ENCODE measurements at places on chromosomes 3 and 15.

DNA sequence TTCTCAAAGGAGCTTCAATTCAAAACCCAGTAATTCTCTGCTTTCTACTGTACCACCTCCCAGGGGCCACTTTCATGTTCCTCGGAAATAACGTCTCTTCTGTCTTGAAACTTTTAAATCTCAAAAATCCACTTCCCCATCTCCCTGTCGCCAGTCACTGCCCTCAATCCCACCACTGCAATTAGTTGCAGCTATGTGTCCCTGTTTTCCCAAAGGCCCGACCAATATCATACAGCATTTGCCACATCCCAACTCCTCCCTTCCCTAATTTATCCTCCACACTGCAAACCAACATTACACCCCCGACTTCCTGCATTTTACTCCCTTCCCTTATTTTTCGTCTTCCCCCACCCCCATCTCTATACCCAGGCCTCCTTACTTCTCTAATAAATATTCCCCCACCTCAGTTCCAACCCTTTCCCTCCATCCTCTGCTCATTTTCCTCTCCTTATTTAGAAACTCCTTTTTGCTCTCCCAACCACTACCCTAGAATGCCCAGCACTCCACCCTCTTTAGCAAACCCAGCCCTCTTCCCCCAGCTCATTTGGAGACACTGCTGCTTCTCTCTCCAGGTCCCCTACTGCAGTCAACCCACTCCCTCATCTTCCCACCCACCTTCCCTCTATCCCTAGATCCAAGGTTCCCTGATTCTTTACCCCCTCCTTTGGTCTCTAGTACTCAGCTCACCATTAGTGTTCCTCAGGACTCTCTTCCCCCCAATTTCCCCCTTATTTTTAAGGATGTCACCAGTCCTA, 1.1 kb downstream of the NPTN start:
- peak; percentile 44 for DNase-seq

DNA sequence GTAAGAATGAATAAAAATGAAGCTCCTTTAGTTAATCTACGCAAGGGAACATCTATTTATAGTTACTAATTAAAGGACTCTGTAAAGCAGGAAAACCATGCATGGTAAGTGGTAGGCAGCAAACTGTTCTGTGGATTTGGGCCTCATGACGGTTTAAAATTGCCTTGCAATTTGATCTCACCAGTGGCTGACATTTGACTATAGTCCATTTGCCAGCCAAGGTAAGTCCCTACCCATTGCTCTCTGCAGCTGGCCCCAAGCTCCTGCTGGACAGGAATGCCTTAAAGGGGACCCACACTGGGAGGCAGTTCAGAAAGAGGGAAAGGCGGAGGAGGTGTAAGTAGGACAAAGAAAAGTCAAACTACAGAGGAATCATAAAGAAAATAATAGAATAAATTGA, 203.3 kb downstream of the PLCL2 start:
- no peak for DNase-seq

GRCh38 chr3:106514431-106514830, 645.6 kb upstream of the CBLB start:
- peak; percentile 45 for DNase-seq

DNA sequence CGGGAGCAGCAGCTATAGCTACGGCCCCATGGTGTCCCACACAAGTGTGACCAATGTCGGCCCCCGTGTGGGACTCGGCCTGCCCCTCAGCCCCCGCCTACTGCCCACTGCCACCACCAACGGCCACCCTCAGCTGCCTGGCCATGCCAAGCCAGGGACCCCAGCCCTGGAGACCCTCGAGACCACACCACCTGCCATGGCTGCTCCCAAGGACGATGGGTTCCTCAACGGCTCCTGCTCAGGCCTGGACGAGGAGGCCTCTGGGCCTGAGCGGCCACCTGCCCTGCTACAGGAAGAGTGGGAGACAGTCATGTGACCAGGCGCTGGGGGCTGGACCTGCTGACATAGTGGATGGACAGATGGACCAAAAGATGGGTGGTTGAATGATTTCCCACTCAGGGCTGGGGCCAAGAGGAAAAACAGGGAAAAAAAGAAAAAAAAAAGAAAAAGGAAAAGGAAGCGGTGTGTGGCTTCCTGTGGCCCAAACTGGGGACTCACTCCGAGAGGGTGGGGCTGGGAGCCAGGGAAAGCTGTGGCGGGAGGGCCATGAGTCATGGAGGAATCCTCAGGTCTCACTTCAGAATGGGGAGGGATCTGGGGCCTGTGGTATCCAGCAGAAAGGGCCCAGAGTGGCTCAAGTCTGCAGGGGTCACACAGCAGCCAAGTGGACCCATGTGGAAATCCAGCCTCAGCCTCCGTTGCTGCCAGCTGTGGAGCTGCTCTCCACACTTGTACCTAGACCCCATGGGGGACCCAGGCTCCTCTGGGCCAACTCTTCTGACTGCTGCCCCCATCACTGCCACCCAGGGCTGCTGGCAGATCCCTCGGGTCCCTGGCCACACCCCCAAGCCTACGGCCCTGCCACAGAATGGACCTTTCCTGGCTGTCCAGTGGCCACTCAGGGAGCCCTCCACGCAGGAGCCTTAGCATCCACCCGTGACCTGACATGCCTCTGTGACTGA, 26.1 kb downstream of the PTH1R start:
- peak; percentile 82 for DNase-seq

GRCh38 chr3:59749291-59749690, 699.5 kb upstream of the CFAP20DC start:
- DNase-seq = no peak

- no peak for DNase-seq
Measured at GRCh38 chr3:188677344-188677743, 494.4 kb upstream of the TPRG1 start.

DNA sequence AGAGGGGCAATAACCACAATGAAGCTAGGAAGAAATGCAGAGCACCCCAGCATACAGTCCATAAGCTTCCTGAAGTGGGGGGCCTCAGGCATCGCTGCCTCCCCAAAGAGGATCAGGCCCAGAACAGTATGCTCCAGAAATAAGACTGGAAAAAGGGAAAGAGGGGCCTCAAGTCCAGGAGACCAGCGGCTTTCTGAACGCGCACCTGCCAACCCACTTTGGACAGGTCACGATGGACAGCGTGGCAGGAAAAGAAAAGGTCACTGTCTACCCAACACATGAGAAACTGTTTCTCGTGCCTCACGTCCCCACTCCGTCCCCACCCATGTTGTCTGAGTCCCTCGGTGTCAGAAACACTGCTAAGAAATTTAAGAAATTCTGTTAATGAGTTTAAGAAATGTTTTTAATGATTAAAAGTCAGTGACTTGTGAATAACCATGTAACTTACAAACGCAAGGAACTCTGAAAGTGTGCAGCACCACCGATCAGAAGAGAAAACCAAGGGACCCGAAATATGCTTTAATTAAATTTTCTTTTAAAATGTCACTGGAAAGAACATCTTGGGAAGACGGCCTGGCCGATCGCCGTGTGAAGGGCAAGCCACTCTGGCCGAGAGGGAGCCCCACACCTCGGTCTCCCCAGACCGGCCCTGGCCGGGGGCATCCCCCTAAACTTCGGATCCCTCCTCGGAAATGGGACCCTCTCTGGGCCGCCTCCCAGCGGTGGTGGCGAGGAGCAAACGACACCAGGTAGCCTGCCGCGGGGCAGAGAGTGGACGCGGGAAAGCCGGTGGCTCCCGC, 1.7 kb upstream of the PPARG start:
- DNase-seq = peak; percentile 42

DNA sequence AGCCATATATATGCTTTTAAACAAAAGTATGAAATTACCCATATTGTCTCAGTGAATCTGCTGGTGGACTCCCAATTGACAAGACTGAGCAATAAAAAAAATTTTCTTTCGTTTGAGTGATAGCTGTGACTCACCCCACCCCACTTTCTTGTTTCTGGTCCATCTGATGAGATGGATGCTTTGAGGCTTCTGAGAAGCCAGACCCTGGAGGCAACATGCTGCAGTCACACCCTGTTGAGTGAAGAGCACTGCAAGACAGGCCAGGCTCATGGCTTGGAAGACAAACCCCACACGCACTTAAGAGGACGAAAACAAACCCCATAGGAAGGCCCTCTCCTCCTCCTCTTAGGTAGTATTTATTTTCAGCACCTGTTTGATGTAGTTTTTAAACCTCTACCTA, 276.0 kb upstream of the TTC14 start:
- DNase-seq = no peak

GRCh38 chr3:178823591-178824246, 247.9 kb downstream of the ZMAT3 start:
- no peak for DNase-seq

DNA sequence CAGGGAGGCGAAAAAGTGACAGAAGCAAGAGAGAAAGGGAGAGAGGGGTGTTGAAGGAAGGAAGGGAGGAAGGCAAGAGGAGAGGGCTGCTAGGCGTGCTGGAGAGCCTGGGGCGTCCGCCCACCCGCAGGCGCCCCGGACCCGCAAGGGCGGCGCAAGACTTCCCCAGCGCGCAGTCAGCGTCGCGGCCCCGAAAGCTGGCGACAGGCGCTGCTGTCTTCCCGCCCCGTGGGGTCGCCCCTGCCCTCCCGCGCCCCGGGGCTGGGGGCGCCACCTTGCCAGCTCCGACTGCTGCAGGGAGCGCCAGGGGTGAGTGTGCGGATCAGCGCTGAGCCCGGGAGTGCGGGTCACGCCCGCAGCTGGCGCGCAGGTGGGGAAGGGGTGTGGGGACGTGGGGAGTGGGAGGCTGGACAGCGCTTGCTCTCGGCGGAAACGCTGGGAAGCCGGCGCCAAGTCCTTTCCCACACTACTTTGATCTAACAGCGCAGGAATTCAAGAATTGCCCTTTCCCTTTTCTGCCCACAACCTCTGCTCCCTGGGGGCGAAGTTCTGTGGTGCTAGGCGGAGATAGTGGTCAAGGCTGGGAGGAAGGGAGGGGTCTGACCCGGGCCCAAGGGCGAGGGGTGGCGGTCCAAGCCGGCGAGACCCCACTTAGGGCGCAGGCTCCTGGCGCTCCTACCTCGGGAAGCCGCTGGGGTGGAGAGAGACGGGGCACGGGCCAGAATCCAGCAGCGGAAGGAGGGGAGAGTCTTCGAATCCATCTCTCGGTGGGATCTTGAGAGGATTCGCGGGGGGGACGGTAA, 266.1 kb downstream of the CGGBP1 start:
- DNase-seq = peak; percentile 2

GRCh38 chr3:78632925-78633553, 1134.8 kb downstream of the ROBO1 start:
- DNase-seq = no peak

- DNase-seq = no peak
Measured at GRCh38 chr15:60619131-60619530, 140.2 kb upstream of the ICE2 start.

DNA sequence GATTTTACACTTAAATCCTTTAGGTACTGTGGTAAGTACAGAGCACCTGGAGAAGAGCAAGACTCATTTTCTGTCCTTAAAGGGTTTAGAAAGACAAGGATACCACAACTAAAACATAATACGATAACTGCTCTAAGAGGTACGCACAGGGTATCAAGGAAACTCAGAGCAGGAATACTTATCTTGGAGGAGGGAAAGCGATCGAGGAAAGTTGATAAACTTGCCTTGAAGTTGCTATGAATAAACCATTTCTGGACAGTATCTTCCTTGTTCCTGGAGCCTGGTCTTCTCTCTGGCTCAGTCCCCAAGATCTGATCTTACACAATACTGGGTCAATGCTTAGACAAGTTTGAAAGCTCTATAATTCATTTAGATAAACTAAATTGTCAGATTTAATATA, 17.6 kb upstream of the GATM start:
- no peak for DNase-seq

- no peak for DNase-seq
Measured at GRCh38 chr3:195147649-195148080, 123.3 kb downstream of the XXYLT1 start.

GRCh38 chr15:55277116-55277564, 12.5 kb downstream of the RAB27A start:
- no peak for DNase-seq

DNA sequence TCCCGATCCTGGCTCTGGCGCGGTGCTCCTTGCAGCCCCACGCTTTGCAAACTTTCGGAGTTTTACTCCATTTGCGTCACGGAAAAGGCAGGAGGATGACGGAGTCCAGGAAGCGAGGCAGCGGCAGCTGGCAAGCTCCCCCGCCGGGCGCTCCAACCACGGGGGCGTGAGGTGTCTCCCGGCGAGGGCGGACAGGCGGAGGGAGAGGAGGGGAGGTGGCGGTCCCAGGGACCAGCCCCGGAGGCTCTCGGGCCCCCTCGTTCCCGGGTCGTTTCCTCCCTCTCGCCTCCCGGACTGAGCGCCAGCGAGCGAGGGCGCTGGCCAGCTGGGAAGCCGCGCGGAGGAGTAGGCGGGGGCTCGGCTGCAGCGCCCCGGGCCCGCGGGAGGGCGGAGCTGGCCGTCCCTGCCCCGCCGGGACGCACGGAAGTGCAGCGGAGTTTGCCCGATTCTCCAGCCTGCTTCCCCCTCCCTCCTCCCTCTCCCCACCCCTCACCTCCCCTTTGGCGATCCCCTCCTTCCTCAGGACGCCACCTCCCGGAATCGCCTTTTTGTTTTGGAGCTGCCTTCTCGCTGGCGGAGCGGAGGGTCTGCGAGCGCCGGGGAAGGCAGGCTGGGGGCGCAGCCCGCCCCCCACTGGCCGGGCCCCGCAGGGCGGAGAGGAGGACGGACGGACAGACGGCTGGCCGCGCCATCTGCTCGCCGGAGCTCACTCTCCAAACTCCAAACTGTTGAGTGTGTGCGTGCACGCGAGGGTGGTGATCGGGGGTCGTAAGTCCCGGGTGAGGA, at the start of gene SNX33:
SNX33 (plus strand) TSS at position 543 of the 786 bp plus-strand sequence. CDS start 1,191 bp downstream, outside the sequence.
- DNase-seq = peak; percentile 80

GRCh38 chr15:48596841-48597240, 48.7 kb downstream of the FBN1 start:
- no peak for DNase-seq

GRCh38 chr3:31981206-31982181, at the start of the genes OSBPL10 and ZNF860:
Gene OSBPL10, minus strand, starts transcription at chr3:31981262. Its CDS starts 83 bp downstream, at chr3:31981179.
Gene ZNF860, plus strand, starts transcription at chr3:31981750. Its CDS starts 7,330 bp downstream, at chr3:31989080.
- peak; percentile 96 for DNase-seq

- DNase-seq = no peak
Measured at GRCh38 chr3:11054739-11055438, 62.3 kb downstream of the SLC6A1 start.

- no peak for DNase-seq
Measured at GRCh38 chr3:112721231-112721630, 80.3 kb upstream of the CCDC80 start.

GRCh38 chr3:156547637-156548036, 7.3 kb downstream of the SSR3 start:
- peak; percentile 60 for DNase-seq

GRCh38 chr15:90558171-90558573, 28.4 kb downstream of the CRTC3 start:
- DNase-seq = no peak

DNA sequence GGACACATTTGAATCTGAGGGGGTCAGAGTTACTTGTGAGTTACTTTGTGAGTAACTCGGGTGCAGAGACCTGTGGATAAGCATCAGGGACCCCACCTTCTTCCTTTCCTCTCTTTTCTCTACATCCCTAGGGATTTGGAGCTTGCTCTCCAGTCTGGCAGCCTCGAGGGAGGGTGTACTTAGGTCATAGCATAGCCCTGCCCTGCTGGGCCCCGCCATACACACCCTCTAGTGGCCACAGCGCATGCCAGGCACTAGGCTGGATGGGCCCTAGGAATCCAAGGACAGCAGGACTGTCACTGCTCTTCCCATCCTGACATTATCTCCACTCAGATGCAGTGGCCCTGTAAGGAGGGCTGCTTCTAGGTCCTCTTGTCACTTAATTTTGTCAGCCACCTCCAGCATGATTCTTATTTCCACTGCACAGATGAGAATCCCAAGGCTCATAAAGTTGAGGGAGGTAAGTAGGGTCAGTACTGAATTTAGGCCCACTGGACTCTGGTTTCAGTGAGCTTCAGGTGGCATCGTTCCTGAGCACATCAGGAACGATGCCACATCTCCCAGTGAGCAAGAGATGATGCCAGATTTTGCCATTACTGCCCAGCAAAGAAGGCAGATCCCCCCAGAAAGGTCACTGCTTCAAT, 3.6 kb upstream of the SMAD6 start:
- DNase-seq = peak; percentile 75

Measured in kidney tubule cell (primary cell).